K562 (cell line): ENCODE measurements at places on chromosomes 2 and 18. TPM values are rescaled to one million over a fixed set of nuclear protein-coding genes. Genes with fewer than 3 reads are reported as not detected.

- no peak for DNase-seq
Measured at GRCh38 chr18:22233266-22233665, 63.9 kb downstream of the GATA6 start.

DNA sequence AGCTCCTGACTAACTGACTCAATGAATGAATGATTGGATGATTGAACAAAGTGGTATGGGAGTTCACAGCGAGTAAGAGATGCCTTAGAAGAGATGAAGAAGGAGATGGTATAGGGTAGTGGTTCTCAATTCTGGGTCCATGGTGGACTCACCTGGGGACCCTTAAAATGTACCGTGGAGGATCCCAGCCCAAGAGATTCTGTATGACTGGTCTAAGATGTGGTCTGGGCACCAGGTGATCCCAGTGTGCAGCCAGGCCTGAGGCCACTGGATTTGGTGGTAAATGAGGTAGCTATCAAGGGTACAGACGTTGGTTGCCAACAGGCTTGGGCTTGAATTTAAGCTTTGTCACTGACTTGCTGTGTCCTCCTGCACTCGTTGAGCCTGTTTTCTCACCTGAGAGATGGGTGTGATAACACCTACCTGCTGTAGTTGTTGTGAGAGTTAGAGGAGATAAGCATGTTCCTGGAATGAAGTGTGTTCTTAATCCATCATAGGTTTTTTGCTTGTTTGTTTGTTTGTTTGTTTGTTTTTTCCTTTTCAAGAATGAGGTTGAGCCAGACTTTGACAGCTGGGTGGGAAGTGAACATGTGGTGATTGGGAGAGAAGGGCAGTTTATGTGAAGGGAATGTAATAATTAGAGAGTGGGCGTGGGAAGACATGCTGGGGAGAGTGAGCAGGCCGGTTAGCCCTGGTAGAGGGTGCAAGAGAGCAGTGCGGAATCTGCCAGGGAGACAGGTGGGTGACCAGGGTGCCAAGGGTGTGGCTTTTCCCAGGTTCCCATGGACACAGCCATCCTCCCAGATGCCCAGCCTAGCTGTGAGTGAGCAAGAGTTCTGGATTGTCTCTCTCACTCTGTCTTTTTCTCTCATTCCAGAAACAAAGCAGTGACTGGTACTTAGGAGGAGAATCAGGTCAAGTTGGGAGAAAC lies 31.4 kb upstream of the IL1B start:
- no peak for DNase-seq

DNA sequence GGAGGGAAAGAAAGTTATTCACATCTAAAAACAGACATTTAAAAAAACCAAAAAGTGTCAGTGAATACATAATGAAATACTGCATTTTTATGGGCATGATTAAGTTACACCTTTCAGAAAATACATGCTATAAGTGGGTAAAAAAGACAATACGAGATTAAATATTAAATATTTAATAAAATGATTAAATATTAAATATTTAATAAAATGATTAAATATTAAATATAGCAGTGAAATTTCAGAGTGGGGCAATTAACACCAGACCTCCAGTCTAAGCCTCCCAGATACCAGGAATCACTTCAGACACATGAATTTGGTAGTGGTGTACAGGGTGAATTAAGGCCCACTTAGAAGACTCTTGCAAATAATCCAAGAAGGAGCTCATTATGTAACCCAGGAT lies 15.5 kb downstream of the RBM43 start:
- DNase-seq: no peak

GRCh38 chr18:55407774-55408535 lies 180.0 kb downstream of the TCF4 start:
- DNase-seq: no peak

- DNase-seq: no peak
Measured at GRCh38 chr2:50722776-50723175, 309.2 kb downstream of the NRXN1 start.

The NYAP2 gene
- 0.04 TPM in 2 replicates for total RNA-seq

The ZNF396 gene
- 1.2 and 2.0 TPM in 2 replicates for total RNA-seq

The ANKRD30BL gene
- not detected in 2 replicates for total RNA-seq

The CCDC121 gene
- total RNA-seq: 3.3 TPM in 2 replicates

The GKN2 gene
- total RNA-seq: not detected in 2 replicates

The BOLL gene
- 0.11 and 0.13 TPM in 2 replicates for total RNA-seq
